Tongue (tissue), 3 donors: ENCODE measurements at places on chromosomes 2 and 18. TPM values are rescaled to one million over a fixed set of nuclear protein-coding genes. Genes with fewer than 3 reads are reported as not detected.

Gene FKBP1B
- total RNA-seq, result 6.1 TPM

Gene LIMS3
- total RNA-seq, result 7.3 TPM

Gene ALLC
- total RNA-seq, result not detected

Gene CYP1B1
- total RNA-seq, result 8.0 TPM

Gene CDH2
- 6.5 TPM for total RNA-seq

Gene SATB2
- total RNA-seq, result 23.1 TPM

Gene UGP2
- 545 TPM for total RNA-seq

Gene FEV
- not detected for total RNA-seq

Gene GKN1
- total RNA-seq, result not detected

Gene RAB27B
- 3.7 TPM for total RNA-seq

Gene EFEMP1
- total RNA-seq, result 75.8 TPM

Gene MZT2A
- total RNA-seq, result 51.6 TPM

Gene PDCL3
- 20.9 TPM for total RNA-seq

Gene ANO7
- total RNA-seq, result 0.10 TPM

Gene GAL3ST2
- total RNA-seq, result not detected

Gene IKZF2
- total RNA-seq, result 28.6 TPM

Gene ANKRD36C
- total RNA-seq, result 165 TPM

Gene COPS9
- 58.4 TPM for total RNA-seq

Gene C1GALT1C1L
- not detected for total RNA-seq
